Activated naive CD4-positive, alpha-beta T cell treated with anti-CD3 and anti-CD28 coated beads, Interleukin-2, amount 10 ng/mL, durations not matched to agents 5 hours and 36 hours (primary cell): ENCODE measurements at places on chromosomes 16 and 17. TPM values are rescaled to one million over a fixed set of nuclear protein-coding genes. Genes with fewer than 3 reads are reported as not detected.

TP53TG3F gene
- total RNA-seq = not detected

ARHGAP44 gene
- 0.30 TPM for total RNA-seq

KRT40 gene
- total RNA-seq = not detected

MMP15 gene
- total RNA-seq = 0.63 TPM

RAB37 gene
- total RNA-seq = 44.7 TPM

KCNAB3 gene
- total RNA-seq = 11.0 TPM

NAA60 gene
- total RNA-seq = 50.2 TPM

SCNN1B gene
- total RNA-seq = not detected

MT1E gene
- 21.7 TPM for total RNA-seq

RUNDC3A gene
- 0.05 TPM for total RNA-seq

PPL gene
- not detected for total RNA-seq

AMDHD2 gene
- total RNA-seq = 58.0 TPM

TBX2 gene
- not detected for total RNA-seq

FBXO39 gene
- 0.81 TPM for total RNA-seq

IL32 gene
- total RNA-seq = 2,176 TPM

TMEM114 gene
- total RNA-seq = not detected

TBC1D3K gene
- total RNA-seq = not detected

GPR179 gene
- total RNA-seq = not detected

CES4A gene
- total RNA-seq = 55.5 TPM

BEAN1 gene
- not detected for total RNA-seq

SPAG7 gene
- total RNA-seq = 50.5 TPM
